ENCODE measurements at places on chromosomes 3 and 15. TPM values are rescaled to one million over a fixed set of nuclear protein-coding genes. Genes with fewer than 3 reads are reported as not detected.

GREM1 gene
- 3.4 TPM for total RNA-seq

CEP97 gene
- 69.6 TPM for total RNA-seq

ESYT3 gene
- total RNA-seq: 0.31 TPM

CIB2 gene
- 18.4 TPM for total RNA-seq

Measured in occipital lobe (tissue), 3 donors.